Hepatocyte (in vitro differentiated cells): ENCODE measurements at places on chromosomes 5 and 9.

- DNase-seq: no peak
- H3K36me3 ChIP-seq: no peaks in the 10 kb centered on the region
Measured at GRCh38 chr5:176424181-176424580, 7.8 kb upstream of the CLTB start.

DNA sequence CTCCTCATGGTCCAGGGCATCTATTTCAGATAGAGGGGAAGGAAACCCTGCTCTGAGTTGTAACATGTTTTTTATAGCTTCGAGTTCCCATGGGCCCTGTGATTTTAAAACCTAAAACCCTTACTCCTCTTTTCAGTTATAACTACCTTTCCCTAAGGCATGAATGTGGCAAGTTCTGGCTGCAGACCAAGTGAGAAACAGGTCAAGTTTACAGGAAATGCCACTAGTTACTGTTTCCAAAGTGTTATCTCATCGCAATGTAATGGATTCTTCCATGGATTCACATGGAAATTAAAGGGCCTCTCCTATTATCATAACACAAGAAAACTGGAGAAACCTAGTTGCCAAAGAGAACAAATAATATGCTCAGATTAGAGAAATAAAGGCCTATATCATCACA lies 574.5 kb upstream of the GRAMD2B start:
- H3K4me3 ChIP-seq: no peak overlapping the region
- no peaks in the 10 kb centered on the region for H3K27me3 ChIP-seq
- no peak for DNase-seq
- no peaks in the 10 kb centered on the region for H3K4me1 ChIP-seq
- no peak overlapping the region for H3K27ac ChIP-seq
- H3K36me3 ChIP-seq: no peaks in the 10 kb centered on the region

GRCh38 chr5:145072889-145073288 lies 762.3 kb downstream of the PRELID2 start:
- no peak overlapping the region for H3K4me3 ChIP-seq
- no peaks in the 10 kb centered on the region for H3K36me3 ChIP-seq
- no peaks in the 10 kb centered on the region for H3K4me1 ChIP-seq
- H3K27ac ChIP-seq: no peak overlapping the region

GRCh38 chr9:7315746-7316145 lies 483.8 kb downstream of the DMAC1 start:
- H3K27ac ChIP-seq: peak overlapping the region; percentile 70
- DNase-seq: peak; percentile 41
- H3K27me3 ChIP-seq: no peaks in the 10 kb centered on the region
- peaks cover 12% of the 10 kb centered on the region for H3K4me1 ChIP-seq
- H3K4me3 ChIP-seq: no peak overlapping the region
